GM18507 (cell line): ENCODE measurements at places on chromosomes 12 and 14.

GRCh38 chr12:132150780-132151144 is 6.5 kb downstream of the NOC4L start:
- DNase-seq: no peak

- no peak for DNase-seq
Observed at GRCh38 chr14:100764471-100765115, 37.9 kb downstream of the DLK1 start.

DNA sequence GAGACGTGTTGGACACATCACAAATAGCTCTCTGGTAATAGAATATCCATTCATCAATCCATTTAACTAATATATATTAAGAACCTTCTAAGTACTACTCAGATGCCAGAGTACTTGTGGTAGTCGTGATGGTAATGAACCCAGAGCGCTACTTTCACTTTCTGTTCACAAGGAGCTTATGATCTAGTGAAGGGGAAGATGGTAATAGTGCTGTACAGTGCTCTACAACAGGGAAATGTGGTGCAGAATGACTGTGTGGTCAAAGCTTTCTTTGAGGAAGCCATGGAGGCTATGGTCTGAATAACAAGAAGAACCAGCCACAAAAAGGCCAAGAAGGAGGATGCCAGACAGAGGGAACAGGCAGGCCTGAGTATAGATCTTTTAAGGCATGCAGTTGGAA is 212.0 kb downstream of the PTPRO start:
- DNase-seq: no peak

- no peak for DNase-seq
Observed at GRCh38 chr12:84077679-84078078, 834.9 kb downstream of the SLC6A15 start.

DNA sequence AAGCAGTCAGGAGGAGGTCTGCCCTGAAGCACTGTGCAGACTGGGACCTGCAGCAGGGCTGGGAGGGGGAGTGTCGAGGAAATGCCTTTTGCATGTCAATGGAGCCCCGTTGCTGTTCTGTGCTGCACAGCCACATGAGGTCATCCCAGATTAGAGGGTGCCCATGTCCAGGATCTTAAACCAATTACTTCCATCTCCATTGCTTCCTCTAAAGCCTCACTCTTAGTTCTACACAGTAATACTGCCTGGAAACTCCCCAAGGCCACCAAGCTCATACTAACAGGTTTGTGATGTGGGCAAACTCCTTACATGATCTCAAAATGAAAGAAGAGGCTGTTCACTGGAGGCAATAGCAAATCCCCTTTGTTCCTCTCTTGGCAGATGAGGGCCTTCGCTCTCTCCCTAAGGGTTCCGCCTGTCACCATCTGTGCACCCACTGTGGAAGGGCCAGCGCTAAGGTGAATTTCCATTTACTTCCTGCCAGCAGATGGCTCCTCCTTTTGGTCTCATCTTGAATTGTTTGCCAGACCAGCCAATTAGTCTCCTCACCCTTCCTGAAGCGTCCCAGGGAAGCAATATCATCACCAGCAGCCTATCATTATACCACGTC is 35.4 kb upstream of the LTA4H start:
- no peak for DNase-seq

- DNase-seq: peak; percentile 22
Observed at GRCh38 chr12:124109760-124110159, 136.7 kb downstream of the ZNF664 start.

GRCh38 chr12:49295082-49295936 is at the start of gene PRPH:
PRPH (plus strand) TSS chr12:49295147; CDS start chr12:49295201, 54 bp downstream.
- no peak for DNase-seq

DNA sequence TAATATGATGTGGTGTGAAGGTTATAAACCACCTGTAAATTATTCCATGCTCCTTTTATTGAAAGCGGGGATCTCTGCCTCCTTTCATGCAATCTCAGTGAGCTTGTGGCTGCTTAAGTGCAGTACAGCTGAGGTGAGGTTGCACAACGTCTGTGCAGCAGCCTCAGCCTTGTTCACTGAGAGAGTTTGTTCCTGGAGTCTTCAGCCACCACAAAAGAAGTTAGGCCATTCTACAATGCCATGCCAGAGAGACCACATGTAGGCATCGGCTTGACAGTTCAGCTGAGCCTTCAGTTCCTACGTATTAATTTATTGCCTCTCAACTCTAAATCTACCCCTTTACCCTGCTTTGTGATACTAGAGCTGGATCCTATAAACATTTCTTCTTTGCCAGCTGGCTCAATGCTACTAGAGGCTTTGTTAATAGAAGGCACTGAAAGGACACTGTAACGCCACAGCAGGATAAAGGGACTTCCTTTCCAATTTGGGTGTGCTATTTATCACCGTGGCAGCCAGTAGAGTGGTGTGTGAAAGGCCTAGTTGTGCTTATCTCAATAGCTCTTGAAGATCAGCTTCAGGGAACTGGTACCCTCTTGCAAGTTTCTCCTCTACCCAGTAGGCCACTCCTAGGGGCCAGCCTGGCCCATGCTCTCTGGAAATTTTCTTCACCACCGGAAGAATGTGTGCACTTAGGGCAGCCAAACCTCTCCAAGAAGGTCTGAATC is 337.7 kb downstream of the IPO8 start:
- DNase-seq: no peak

DNA sequence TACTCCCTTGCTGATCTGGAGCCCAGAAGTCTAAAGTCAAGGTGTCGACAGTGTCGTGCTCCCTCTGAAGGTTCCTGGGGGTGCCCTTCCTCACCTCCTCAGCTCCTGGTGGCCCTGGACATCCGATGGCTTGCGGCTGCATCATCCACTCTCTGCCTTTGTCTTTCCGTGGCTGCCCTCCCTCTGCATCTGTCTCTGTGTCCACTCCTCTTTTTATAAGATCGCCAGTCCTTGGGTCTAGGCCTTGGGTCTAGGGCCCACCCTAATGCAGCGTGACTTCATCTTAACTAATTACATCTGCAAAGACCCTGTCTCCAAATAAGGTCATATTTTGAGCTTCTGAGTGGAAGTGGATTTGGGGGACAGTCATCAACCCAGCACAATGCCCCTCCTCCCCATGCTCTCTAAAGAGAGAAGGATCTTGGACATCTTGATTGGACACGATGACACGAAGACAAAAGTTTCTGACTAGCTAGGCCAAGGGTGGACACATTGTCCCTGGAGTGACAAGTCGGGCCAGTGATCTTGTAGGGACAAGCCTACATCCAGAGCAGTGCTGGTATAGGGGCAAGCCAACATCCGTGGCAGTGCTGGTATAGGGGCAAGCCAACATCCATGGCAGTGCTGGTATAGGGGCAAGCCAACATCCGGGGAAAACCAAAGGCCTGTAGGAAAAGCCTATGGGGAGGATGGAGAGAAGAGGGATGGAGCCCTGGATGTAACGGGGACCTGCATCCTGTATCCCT is 93.9 kb upstream of the DIO3 start:
- DNase-seq: no peak

- DNase-seq: no peak
Observed at GRCh38 chr12:53218551-53219291, 11.7 kb upstream of the ITGB7 start.

GRCh38 chr12:14984766-14985285 is 12.0 kb downstream of the PDE6H start:
- DNase-seq: no peak

- no peak for DNase-seq
Observed at GRCh38 chr12:121946313-121947025, 28.1 kb downstream of the CFAP251 start.

DNA sequence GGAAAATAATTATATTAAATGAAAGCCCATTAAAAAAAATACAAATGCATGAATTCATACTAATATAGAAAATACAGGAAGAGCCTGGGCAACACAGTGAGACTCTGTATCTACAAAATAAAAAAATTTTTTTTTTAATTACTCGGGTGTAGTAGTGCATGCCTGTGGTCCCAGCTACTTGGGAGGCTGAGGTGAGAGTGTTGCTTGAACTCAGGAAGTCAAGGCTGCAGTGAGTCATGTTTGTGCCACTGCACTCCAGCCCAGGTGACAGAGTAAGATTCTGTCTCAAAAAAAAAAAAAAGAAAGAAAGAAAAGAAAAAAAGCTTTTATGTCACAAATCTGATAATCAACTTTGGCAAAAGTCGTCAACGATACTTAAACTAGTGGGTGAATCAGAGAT is 80.6 kb upstream of the PLEKHA5 start:
- no peak for DNase-seq

DNA sequence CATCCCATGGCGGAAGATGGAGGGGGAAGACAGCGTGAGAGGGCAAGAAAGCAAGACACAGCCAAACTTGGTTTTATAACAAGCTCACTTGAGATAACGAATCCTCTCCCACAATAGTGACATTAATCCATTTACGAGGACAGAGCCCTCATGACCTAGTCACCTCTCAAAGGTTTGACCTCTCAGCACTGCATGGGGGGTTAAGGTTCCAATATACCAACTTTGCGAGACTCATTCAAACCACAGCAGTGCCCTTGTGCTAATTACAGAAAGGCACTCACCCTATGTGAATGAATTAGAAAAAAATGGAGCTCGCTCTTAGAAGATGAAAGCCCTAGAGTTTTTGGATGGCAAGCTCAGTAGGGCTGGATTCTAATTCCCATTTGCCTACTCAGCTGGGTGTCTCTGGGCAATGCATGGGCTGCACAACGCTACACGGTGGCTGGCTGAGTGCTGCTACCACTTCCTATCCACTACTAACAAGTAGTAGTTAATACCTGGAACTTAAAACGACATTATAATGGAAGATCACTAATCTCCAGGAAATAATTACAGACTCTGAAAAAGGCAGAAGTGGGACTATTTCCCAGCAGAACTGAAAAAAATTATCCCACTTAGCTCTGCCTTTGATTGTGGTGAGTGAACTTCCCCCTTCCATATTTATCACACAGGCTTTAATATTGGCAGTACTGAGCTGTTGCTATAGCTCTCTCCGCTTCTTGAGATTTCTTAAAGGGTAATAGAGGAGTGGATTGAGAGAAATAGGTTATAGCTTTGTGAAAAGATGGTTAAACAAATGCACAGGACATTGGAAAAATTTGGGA is 27.5 kb downstream of the TESPA1 start:
- no peak for DNase-seq

GRCh38 chr12:107027636-107028053 is 40.7 kb upstream of the MTERF2 start:
- DNase-seq: no peak

- DNase-seq: no peak
Observed at GRCh38 chr12:50574601-50575348, 70.0 kb downstream of the DIP2B start.

GRCh38 chr14:55438066-55438683 is 2.2 kb downstream of the TBPL2 start:
- no peak for DNase-seq

- no peak for DNase-seq
Observed at GRCh38 chr12:69919495-69919894, 94.5 kb downstream of the MYRFL start.

GRCh38 chr14:57009585-57010515 is 199.6 kb upstream of the OTX2 start:
- no peak for DNase-seq

DNA sequence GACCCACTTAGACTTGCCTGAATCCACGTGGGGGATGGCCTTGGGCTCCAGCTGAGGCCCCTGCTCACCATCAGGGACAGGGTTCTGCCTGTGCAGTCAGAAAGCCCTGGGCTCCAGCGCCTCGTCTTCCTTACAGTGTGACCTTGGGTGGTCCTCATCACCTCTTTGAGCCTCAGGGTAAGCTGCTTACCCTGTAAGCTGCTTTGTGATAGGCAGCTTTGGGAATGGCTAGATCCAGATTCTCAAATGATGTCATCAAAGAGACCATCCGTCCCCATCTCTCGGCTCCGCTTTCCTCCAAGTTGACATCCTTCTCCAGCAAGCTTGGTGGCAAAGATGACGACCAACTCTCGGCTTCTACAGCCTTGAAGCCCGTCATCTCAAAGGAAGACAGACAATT is 127.0 kb downstream of the ADCK1 start:
- no peak for DNase-seq

- no peak for DNase-seq
Observed at GRCh38 chr12:68349921-68350606, 17.9 kb upstream of the MDM1 start.

GRCh38 chr14:84670796-84671195 is 859.1 kb upstream of the FLRT2 start:
- DNase-seq: no peak

DNA sequence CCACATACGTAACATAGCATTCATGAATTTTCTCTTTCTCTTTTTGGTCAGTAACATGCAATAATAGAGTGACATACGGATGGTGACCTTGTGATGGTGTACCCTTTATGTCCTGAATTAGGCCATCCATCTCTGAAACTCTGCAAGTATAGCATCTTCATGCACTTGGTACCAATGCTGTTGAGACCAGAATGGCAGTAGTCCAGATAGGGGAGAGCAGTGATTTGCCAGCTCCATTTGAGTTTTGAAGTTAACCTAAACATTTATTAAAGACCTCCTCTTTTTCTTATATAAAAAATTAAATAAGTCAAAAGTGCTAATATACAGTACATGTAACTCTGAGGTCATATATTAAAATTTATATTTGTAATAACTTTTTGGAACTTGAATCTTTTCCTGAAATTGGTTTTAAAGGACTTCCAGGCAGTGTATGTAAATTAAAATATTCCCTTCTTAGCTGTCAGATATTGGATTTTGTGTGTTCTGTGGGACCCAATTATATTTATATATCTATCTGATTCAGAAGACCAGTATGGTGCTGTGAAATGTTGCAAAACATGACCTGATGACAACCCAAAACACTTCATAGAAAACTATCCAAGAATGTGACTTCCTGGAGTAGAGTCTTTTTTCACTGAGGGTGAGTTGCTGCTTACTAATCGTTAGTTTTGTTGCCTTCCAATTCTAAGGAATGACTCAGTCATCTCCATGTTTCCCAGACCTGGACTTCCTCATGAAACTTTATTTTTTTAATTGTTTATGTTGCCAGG is 3.5 kb downstream of the ELK3 start:
- no peak for DNase-seq

DNA sequence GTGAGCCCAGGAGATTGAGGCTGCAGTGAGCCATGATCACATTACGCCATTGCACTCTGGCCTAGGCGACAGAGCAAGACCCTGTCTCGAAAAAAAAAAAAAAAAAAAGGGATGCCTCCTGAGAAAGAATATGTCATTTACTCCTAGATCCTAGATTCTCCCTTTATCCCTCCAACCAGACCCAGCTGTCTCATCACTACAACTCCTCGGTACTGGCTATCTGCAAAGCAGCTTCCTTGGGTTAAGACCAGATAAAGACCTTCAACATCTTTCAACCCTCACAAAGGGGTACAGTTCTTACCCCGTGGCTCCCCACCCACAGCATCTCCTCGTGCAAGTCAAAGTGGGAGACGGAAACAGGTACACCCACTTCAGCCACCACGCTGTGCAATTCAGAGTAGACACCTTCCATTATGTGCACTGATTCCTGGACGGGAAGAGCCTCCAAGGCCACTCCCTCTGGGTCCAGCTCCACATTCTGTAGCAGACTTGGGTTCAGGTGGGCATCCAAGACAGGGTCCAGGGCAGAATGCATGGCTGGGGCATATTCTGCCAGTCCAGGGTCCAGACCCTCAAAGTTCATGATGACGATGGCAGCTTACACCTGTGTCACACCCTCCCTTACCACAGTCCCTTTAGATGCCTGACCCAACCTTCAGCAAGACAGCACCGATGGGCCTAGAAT is 1.1 kb downstream of the PAN2 start:
- DNase-seq: no peak

- no peak for DNase-seq
Observed at GRCh38 chr14:50469982-50470381, 62.4 kb downstream of the MAP4K5 start.
